ENCODE measurements at places on chromosomes 16 and 17.
A peak's percentile ranks its signal among the peaks of the same experiment; 100 is the strongest.

DNA sequence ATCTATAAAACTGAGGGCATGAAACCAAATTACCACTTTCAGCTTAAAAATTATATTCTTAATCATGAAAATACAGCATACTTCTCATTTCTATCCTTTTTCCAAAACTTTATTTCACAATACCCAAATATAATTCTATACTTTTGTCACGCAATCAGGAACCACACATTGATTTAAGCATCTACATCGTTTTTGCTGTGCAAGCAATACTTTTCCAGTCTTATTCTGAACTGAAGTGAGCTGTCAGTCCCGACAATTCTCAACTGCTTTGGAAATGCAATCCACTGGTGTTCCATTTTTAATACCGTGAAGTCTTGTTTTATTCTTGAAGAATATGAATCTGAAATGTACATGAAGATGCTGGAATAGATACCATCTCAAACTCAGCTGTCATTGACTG is 60.1 kb upstream of the NOL11 start:
- DNase-seq, result no peak

DNA sequence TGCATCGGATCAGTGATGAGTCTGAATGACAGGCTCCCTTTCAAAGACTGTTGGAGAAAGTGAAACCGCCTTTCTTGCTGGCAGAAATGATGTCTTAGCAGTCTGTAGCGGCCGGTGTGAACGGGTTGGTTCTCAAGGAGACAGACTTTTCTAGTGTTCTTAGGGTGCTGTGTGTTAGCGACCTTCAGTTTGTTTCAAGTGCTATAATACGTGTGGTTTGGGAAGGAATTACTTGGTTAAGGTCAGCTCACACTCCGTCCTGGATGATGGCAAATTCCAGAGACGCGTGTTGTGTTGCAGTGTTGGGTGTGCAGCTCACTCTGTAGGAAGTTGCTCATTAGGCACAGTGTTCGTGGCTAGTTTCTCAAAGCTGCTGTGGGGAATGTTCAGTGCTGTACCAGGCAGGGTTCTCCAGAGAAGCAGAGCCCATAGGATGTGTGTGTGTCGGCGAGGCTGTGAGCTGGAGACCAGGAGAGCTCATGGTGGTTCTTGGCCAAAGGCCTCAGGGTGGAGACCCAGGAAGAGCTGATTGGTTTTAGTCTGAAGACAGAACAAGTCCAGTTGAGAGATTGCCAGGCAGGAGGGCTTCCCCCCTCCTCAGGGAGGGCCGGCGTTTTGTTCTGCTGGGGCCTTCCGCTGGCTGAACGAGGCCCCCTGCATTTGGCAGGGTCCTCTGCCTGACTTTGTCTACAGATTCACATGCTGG is 37.6 kb downstream of the ZNF750 start:
- no peak for DNase-seq

GRCh38 chr17:74513987-74514631 is 17.2 kb downstream of the CD300LB start:
- DNase-seq, result no peak

DNA sequence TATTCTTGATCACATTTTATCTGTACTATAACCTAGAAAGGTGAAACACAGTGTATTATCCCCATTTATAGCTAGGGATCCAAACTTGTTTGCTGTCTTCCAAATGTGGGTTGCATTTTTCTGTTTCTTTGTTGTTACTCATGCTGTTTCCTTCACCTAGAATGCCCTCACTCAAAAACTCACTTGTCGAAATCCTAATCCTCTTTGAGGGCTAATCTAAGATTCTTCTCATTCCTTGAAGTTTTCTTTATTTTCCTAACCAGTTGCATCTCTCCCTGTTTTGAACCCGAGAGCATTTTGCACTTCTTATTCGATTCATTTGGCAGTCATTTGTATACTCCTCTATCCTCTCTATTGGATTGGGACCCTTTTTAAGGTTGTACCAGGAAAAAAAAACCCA is 9.6 kb downstream of the CALCOCO2 start:
- DNase-seq, result no peak

DNA sequence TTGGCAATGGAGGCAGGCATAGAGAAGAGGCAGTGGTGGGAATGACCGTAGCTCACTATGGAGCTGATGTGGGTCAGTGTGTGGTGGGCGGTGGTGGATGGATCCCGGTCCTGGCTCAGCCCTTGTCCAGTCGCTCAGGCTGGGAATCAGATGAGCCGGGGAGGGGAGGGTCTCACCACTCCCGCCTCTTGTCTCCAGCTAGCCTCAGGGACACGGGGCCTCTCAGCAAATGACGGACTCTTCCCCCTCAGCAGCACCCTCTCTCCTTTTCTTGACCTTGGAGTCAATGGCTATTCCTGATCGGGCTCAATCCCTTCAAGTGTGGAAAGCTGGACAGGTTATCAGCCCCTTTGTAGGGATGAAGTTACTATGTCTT is 208.5 kb downstream of the NTN1 start:
- no peak for DNase-seq

DNA sequence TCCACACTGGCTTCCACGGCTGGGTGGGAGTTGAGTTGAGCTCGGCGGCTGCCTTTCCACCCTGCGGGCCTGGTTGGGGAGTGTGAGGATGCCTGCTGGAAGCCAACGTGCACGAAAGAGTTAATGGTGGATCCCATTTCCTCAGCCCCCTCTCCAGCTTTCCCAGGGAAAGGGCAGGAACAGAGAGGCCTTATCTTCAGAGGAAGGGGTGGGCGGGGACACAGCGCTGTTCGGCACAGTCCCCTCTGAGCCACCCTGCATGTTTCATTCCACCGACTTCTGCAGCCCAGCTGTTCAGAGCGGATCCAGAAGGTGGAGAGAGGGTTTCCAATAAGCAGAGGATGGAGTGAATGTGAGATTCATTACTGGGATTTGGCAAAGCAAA is 295.3 kb downstream of the SEC14L1 start:
- DNase-seq, result peak; percentile 50

GRCh38 chr17:34917381-34917780 is 43.9 kb downstream of the CCT6B start:
- DNase-seq, result no peak

DNA sequence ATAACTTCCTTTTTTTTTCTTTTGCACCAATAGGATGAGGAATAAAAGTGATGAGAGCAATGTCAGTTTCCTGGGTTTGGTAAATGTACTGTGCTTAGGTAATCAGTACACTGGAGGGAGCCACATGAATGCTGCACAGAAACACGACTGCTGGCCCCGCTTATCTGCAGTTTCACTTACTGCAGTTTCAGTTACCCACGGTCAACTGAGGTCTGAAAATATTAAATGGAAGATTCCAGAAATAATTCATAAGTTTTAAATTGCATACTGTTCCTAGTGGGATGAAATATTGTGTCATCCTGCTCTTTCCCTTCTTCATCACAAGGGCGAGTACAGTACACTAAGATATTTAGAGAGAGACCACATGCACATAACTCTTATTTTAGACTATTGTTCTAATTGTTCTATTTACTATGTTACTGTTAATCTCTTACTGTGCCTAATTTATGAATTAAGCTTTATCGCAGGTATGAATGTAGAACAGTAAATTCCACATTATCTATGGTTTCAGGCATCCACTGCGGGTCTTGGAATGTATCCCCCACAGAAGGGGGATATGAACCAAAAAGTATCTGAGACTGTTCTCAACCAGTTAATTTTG is 6.4 kb upstream of the LGALS3BP start:
- peak; percentile 27 for DNase-seq

DNA sequence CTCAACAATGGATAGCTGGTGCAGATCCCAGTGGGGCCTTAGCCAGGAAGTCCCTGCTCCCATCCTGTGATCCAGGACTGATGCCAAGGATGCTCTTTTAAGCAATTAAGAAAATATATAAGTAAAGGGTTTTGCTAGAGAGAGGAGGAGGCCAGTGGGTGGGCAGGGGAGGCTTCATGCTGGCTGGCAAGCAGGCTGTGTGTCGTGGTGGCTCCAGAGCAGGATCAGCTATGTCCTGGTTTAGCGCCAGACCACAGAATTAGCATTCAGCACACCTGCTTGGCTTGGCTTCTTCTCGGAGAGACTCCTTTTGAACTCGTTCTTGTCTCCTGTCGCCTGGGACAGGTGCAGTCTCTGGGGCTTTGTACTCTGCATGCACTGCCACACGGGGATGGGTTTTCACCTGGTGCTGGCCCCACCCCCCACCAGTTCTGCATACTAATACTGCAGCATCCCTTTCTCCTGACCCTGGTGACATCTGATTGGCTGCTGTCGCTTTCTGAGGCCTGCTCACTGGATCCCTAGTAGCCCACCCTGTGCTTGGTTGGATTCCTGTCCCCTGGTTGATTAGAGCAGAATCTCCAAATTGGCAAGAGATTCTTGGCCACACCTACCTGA is 66.1 kb downstream of the PLD6 start:
- no peak for DNase-seq

- no peak for DNase-seq
These were observed 20.2 kb downstream of the ENPP7 start for GRCh38 chr17:79750650-79751545.

- no peak for DNase-seq
These were observed 1.8 kb downstream of the ODF4 start for GRCh38 chr17:8341456-8341855.

DNA sequence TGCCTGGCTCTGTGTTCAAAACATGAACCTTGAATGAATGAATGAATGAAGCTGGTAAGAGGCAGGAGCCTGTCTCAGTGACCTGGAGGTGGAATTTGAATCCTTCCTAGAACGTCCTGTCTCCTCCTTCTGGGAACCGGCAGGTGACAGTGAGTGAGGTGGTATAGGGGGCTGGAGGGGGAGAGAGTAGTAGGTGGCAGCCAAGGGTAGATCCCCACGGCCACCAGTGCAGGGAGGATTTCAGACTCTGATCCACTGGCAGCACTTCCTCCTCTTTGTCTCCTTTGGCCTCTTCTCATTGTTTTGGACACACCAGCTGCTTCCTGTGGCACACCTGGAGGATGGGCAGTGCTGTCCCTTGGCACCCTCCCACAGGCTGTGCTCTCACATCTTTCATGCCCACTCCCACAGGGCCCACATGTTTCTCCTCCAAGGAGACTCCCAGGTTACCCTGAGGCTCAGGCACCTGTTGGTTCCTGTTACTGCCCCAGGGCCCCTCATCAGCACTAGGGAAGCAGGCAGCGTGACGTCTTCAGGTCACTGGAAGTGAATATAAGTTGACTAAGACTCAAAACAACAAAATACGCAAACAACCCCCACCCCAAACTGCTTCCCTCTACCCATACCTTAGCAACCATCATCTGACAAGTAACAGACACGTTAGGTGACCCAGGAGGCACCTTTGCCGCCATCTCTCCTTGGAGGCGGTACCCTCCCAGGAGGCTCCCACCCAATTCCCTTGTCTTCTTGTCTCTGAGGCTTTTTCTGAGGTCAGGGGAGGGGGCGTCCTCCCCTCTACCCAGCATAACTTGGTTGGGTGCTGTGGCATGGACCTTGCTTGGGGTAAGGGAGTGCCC is 84.6 kb downstream of the N4BP1 start:
- DNase-seq, result no peak

DNA sequence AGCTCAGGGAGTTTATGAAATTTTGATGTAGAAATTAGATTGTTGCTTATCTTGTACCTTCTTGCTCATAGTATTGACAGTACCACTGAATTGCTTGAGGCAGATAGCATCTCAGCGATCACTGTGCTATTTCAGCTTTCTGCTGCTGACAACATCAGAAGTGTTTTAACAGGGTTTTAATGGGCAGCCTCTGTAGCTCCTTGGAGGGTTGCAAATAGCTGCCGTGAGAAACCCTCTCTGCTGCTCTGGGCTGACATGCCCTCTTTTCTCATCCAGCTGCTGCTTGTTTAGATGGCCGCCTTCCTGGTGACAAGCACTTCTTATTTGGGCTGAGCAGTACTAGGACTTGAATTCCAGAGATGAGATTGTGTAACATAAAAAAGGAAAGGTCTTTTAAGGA is 180.2 kb upstream of the TBX2 start:
- DNase-seq, result no peak

GRCh38 chr16:69093974-69094373 is 11.5 kb upstream of the HAS3 start:
- no peak for DNase-seq

DNA sequence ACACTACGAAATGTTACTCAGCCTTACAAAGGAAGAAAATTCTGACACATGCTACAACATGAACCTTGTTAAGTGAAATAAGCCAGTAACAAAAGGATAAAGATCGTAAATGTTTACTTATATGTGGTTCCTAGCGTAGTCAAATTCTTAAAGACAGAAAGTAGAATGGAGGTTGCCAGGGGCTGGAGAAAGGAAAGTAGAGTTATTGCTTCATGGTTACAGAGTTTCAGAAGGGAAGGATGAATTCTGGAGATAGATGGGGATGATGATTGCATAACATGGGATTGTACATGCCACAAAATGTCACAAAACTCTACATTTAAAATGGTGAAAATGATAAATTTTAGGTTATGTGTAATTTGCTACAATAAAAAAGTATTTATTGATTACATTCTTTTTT is 103.8 kb downstream of the CHD9NB start:
- no peak for DNase-seq

DNA sequence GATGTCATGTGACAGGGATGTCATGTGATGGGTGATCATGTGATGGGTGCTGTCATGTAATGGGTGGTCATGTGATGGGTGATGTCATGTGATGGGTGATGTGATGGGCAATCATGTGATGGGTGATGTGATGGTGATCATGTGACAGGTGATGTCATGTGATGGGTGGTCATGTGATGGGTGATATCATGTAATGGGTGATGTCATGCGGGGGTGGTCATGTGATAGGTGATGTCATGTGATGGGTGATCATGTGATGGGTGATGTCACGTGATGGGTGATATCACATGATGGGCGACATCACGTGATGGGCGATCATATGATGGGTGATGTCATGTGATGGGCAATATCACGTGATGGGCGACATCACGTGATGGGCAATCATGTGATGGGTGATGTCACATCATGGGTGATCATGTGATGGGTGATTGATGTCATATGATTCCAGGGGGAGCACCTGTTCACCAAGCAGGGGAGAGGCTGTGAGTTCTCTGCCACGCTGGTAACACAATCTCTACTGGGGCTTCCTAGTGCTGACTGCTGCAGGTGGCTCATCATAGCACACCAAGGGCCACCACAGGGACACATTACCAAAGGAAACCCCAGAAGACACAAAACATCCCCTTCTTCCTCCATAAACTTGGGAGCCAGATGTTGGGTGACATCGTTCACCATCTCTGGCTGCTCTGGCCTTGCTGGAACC is 16.5 kb downstream of the CD300LB start:
- no peak for DNase-seq

GRCh38 chr16:9099131-9099625 is 7.7 kb downstream of the HAPSTR1 start:
- no peak for DNase-seq

Measured in CD4-positive, alpha-beta T cell treated with Interleukin-17A for 4 hours (primary cell).